ENCODE measurements at places on chromosomes 3 and 15.
A peak's percentile ranks its signal among the peaks of the same experiment; 100 is the strongest.

- no peaks in the 10 kb centered on the region for H3K36me3 ChIP-seq
- H3K4me1 ChIP-seq = peaks cover 4% of the 10 kb centered on the region
- no peak for DNase-seq
- no peak overlapping the region for H3K27ac ChIP-seq
- no peaks in the 10 kb centered on the region for H3K27me3 ChIP-seq
These were observed 1.7 kb downstream of the DTWD1 start for GRCh38 chr15:49622561-49622960.

GRCh38 chr3:9028134-9028533, 64.9 kb upstream of the RAD18 start:
- no peaks in the 10 kb centered on the region for H3K27me3 ChIP-seq
- H3K4me3 ChIP-seq = no peak overlapping the region
- H3K27ac ChIP-seq = no peak overlapping the region
- DNase-seq = no peak

GRCh38 chr3:98027085-98027446, 8.0 kb downstream of the GABRR3 start:
- no peaks in the 10 kb centered on the region for H3K36me3 ChIP-seq
- H3K27ac ChIP-seq = no peak overlapping the region
- no peaks in the 10 kb centered on the region for H3K27me3 ChIP-seq
- no peak overlapping the region for H3K4me3 ChIP-seq
- DNase-seq = no peak
- peaks cover 16% of the 10 kb centered on the region for H3K4me1 ChIP-seq

DNA sequence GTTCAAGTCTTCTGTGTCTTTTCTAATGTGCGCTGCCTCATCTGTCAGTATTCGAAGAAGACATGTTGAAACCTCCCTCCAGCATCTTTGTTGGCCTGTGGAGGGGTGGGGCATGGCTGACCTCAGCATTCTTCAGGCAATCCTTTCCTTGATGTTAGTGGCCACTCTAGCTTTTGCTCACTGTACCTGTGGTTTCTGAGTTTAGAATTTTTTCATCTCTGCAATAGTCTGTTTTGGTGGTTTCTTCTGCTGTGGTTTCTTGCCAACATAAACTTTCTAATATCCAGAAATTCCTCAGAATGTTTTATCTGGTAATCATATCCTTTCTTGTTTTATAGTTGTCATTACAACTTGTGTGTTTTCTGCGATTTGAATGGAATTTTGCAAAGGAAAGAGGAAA, 251.3 kb upstream of the NR2E3 start:
- H3K36me3 ChIP-seq = no peaks in the 10 kb centered on the region
- peaks cover 78% of the 10 kb centered on the region for H3K4me1 ChIP-seq
- H3K27ac ChIP-seq = peak overlapping the region; percentile 23
- no peak for DNase-seq

DNA sequence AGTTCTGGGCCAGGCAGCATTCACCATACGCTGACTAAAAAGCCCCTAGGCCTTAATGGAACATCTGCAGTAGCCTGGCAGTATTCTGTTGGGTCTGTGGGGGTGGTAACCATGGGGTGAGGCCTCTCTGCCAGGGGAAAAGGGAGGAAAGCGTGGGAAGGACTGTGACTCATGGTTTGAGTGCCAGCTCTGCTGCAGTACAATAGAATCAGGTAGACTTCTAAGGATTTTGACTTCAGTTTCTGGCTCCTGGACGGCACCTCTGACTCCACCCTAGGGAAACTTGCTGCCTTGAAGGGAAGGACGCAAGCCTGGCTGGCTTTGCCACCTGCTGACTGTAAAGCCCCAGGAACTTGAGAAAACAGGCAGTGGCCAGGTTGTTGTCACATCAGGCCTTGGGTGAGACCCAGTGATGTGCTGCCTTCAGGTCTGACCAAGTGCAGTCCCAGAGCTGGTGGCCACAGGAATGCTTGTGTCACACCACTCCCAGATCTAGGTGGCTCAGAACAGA, 148.6 kb downstream of the SUCNR1 start:
- no peak overlapping the region for H3K4me3 ChIP-seq
- no peaks in the 10 kb centered on the region for H3K36me3 ChIP-seq
- H3K27ac ChIP-seq = peak overlapping the region; percentile 73
- H3K27me3 ChIP-seq = no peaks in the 10 kb centered on the region
- H3K4me1 ChIP-seq = peaks cover 13% of the 10 kb centered on the region

DNA sequence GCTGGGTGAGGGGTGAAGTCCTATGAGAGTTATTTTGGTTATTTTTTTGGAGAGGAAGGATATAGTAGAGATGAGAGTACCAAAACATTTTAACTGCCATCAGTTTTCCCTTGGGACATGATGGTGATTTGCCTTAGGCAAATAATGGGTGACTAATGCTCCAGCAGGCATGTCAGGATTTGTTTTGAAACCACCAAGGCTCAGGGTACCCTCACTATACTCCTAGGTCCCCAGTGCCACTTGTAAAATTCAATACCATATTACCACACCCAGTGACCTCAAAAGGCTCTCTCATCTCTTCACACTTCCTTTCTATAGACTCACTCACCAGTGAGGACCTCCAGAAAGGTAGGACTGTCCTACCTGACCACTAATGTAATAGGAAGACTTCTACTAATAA, 83.6 kb downstream of the WDR72 start:
- no peak overlapping the region for H3K27ac ChIP-seq
- H3K27me3 ChIP-seq = no peaks in the 10 kb centered on the region
- H3K36me3 ChIP-seq = no peaks in the 10 kb centered on the region
- no peak for DNase-seq
